ENCODE measurements at places on chromosomes 12 and 14. TPM values are rescaled to one million over a fixed set of nuclear protein-coding genes. Genes with fewer than 3 reads are reported as not detected.
A peak's percentile ranks its signal among the peaks of the same experiment; 100 is the strongest.

GRCh38 chr12:75698052-75698451, 186.6 kb upstream of the KRR1 start:
- DNase-seq, result no peak

DNA sequence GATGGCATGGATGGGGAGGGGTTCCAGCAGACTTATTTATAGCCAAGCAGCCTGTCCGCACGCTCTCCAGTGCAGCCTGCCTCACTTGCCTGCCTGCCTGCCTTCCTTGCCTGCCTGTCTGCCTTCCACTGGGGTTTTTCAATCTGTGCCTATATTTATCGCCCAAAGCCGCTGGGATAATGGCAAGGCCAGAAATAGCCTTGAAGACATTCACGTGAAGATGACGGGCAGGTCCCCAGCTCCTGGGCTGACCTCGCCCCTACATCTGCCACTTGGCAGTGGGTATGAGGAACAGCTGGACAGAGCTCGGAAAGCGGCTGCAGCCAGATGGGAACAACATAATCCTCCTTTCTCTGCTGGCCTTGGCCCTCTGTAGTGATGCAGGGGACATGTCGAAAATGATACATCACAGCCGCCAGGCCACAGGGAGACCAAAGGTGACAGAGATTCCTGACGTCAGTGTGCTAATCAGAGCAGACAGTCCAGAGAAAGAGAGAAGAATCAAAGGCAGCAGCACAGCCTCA, 53.3 kb downstream of the PITPNM2 start:
- DNase-seq, result no peak

DNA sequence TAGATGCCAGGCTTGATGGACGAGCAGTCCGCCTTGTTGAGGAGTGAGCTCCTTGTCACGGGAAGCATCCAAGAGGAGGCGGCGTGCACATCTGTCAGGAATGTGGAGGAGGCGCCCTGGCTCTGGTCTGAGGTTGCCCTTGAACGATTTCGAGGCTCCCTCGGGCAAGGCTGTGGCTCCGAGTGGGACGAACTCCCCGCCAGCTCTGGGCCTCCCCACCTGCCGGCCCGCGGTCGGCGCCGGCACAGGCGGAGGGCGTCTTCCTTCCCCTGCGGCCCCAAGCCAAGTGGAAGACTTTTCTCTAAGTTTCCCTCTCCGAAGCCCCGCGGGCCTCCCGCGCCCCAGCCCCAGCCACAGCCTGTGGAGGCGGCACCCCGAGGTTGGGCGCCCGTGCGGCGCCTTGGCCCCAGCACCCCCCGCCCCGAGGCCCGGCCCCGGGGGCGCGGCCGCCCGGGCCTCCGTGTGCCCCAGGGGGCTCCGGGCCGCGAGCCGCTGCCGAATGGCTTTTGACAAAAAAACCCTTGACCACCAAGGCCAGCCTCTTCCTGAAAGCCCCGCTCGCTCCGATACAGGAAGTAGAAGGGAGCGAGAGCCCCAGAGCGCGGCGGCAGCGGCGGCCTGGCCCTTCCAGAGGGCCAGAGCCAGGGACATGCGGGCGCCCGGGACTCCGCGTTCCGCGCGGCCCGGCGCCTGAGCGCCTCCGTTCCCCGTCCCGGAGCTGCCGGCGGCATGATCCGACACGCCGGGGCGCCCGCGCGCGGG, at the start of gene RIN3:
TSS of gene RIN3 (plus strand) at position 578 of the 762 bp plus-strand sequence. CDS start at position 730, 152 bp downstream.
- DNase-seq, result peak; percentile 65

DNA sequence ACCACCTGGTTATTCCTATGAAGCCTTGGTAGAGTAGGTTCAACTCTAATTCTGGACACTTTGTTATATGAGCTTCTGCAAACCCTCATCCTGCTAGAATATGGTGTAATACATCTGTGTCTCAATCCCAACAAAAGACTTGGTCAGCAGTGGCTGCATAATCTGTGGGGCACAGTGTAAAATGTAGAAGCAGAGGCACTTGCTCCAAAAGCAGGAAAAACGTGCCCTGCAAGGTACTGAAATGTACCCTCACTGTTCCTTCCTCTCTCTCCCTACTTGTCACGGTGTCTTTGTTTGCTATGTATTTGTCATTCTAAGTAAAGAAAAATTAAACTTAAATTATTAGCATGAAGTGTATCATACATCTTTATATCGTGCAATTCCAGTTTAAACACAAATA, 267.9 kb downstream of the BCL11B start:
- DNase-seq, result no peak

DNA sequence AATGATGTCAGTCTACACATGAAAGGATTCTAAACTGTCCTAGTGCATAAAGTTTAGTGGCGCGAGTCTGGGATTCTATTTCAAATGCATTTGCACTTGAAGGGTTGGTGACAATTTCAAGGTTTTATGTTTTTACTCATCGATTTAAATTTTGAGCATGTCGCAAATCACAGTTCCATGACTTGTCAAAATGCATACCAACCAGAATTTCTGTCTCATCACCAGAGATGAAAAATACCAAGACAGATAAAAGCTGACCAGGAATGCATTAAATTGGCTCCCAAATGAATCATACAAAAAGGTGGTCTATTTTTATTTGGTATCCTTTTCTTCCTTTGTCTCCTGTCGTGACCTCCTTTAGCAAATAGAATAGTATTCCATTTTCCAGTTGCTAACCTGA, 25.2 kb downstream of the TMEM30B start:
- no peak for DNase-seq

DNA sequence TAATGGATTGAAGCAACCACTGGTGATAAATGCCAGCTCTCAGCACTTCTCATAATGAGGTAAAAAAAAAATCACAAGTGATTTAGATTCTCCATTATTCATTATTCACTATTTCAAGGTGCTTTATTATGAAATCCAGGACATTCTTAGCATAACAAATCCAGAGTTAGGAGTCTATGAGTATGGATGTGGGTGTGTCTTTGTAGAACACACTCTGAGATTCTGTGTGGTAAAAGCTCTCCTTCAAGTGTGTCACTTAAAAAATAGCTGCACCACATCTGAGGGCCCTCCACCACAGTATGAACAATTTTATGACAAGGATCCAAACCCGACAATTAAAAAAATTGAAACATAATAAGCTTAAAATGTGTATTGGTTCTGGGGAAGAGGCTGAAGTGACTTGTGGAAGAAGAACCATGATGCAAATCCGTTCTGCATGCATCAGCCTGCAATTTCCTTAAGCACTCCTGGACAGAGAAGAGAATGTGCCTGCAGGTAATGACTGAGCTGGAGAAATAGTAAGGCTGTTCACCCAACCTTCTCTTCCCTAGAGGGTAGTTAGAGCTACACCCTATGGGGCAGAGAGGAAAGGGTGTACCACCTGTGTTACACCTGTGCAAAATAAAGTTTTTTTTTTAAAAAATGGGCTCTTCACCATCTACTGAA, 488.5 kb upstream of the MGAT4C start:
- DNase-seq, result no peak

GRCh38 chr12:58710901-58711300, 209.4 kb downstream of the LRIG3 start:
- DNase-seq, result no peak

- DNase-seq, result no peak
Observed at GRCh38 chr12:67921286-67921685, 68.0 kb upstream of the IFNG-AS1 start.

DNA sequence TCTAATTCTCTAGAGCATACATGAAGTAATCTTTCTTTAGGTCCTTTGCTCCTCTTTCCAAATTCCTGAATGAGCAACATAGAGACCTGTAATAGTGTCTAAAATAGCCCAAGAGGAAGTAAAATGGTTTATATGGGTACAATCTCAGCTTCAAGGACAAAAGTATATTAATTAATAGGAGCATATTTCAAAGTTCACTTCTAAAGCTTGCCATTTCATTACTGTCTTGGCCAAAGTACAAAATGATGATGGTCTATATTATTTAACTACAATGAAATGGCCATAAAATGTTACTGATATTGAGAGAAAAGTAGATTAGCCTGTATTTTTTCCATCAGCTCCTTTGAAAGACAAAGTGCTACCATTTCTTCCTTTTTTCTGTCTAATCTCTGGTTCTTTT, 410.4 kb upstream of the NOVA1 start:
- DNase-seq, result no peak

DNA sequence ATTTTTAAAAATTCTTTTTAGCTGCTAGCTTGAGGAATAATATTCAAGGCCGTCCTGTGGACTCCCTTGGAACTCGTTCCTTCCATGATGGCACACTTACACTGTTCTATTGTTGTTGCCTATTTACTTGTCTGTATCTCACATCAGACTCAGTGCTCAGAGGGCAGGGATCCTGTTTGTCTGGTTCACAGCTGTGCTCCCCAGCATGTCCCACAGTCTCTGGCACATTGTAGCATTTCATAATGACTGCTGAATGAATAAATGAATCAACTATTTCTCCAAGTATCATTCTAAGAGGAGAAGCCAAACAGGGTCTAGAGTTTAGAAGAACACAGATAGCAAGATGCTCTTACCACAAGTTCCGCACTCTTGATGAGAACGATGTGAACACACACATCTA, 48.0 kb downstream of the NTN4 start:
- no peak for DNase-seq

GRCh38 chr12:15823360-15824128, 34.4 kb upstream of the EPS8 start:
- DNase-seq, result no peak

DNA sequence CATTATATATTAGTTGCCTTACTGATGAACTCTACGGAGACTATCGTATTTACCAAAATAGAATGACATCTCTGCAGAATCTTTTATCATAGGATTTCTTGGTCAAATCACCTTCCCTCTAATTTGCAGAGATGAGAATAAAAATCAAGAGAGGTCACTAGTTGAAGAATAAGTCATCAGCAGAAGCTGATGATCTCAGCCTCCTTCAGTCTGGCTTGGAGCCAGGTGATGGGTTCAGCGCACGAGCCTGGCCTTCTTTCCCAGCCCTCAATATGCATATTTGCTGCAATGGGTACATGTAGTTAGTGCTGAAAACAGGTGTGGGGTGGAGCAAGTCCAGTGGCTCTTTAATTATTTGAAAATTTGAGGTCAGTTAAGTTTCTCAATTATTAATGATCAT, 19.2 kb upstream of the EMP1 start:
- DNase-seq, result no peak

DNA sequence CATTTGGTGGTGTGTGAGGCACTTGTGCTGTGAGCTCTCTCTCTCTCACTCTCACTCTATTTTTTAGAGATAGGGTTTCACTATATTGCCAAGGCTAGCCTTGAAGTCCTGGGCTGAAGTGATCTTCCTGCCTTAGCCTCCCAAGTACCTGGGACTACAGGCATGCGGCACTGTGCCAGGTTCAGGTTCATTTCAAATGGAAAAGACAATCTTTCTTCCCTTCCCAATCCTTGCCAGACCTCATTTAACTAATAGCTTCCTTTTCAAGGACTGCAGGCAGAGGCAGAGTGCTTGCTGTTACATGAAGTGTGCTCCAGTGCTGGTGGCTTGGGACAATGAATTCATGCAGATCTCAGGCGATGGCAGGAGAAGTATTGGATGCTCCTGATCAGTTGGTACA, 73.2 kb upstream of the BICD1 start:
- DNase-seq, result no peak

Gene TPPP2
- not detected for total RNA-seq

Gene TMEM30B
- 31.4 TPM for total RNA-seq

Gene DPY19L2
- not detected for total RNA-seq

Gene NEUROD4
- total RNA-seq, result not detected

All from Caco-2 (cell line).